ENCODE measurements at places on chromosomes 5 and 9.

- peak; percentile 69 for DNase-seq
Observed at GRCh38 chr5:115842089-115842935, 577 bp downstream of the AP3S1 start.

DNA sequence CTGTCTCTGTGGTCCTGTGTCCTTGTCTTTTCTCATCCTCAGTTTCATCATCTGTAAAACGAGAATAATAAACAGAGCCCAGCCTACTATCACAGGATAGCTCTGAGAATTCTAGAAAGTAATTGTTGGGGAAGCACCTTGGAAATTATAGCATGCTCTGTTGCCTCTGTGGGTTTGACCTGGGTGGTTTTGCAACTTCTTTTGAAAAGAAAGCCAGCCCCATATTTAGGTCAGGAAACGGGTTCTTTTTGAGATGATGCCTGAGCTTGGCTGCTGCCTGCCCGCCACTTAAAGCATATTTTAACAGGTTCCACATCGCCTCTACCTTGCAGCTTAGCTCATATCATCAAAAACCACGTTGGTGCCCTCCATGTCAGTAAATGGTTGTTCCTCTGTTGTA lies 111.1 kb downstream of the TLR4 start:
- DNase-seq = no peak

DNA sequence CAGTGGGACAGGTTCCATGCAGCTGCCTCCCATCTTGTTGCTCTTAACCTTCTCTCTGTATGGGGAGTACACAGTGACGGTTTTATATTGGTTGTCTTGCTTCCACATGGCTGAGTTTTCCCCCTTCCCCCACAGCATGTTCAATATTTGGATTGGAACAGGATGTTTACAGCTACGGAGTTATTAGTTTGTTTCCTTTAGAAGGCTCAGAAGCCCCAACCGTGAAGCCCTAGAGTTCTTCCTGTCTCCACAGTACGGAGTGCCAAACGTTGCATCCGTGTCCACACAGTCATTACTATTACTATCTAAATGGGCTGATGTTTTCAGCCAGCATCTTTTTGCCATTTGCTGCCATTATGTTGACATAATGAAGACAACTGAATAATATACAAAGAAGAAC lies 277.5 kb downstream of the MARCHF11 start:
- DNase-seq = no peak

GRCh38 chr9:100134731-100135130 lies 35.7 kb downstream of the INVS start:
- no peak for DNase-seq

DNA sequence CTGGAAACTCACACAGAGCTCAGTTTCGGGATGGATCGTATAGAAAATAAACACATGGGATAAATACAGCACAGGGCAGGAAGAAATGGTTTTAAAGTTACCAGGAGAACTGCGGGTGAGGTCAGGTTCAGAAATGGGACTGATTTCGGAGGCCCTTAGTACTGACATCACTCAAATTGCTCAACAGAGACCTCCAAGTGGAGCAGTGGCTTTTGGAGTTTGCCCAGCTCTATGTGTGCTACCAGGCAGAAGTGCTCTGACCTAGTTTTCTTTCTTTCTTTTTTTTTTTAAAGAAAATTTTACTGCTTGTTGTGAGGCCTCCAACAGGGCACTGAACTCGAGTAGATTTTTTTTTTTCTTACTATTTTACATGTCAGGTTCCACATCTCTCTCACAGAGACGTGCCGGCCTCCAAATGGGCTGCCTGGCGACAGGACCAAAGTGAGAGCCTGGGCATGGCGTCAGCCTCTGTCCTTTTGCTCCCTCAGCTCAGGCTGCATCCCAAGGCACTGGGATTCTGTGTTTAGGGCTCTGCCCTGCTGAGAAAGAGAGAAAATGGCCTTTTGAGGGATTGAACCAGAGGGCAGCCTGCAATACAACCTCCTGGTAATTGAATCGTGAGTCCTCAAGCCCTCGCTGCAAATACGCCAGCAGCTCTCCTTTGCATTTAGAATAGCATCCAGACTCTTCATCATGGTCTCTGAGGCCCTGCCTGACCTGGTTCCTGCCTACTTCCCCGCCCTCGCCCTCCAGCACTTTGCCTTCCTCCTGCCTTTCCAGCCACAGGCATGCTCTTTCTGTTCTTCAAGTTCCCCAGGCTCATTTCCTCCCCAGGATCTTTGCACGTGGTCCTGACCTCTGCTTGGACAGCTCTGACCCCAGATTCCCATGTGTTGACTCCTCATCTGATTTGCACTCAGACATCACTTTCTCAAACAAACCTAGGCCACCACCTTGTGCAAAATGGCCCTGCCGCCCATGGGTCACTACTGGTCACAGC lies 173.5 kb downstream of the FGF1 start:
- DNase-seq = peak; percentile 54

DNA sequence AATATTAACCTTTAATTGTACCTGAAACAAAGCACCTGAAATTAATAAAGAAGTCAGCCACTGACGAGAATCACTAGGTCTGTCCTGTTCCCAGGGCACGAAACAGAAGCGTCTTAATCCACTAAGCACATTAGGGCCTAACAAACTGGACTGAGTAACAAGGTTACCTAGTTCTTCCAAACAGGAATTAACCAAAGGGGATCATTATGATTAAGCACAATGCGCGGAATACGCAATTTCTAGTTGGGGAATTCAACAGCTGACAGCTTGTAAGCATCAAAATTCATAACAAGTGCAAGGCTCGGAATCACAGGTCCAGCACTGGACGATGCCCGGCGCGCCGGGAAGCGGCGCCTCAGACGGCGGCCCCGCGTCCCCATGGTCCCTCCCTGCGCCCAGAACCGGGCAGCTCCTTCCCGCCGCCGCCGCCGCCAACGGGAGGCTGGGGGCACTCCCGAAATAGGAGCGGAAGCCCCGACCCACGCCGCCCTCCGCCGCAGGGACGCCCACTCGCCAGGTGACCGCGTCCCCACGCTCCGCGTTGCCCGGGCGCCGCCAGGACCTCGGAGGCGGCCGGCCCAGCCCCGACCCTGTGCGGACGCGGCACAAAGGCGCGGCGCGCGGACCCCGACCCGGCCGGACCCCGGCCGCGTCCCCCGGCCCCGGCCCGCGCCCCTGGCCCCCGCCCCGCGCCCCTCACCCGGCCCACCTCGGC lies 898 bp downstream of the CAMSAP1 start:
- peak; percentile 37 for DNase-seq

- DNase-seq = no peak
Observed at GRCh38 chr9:134829356-134829937, 51.2 kb upstream of the FCN2 start.

DNA sequence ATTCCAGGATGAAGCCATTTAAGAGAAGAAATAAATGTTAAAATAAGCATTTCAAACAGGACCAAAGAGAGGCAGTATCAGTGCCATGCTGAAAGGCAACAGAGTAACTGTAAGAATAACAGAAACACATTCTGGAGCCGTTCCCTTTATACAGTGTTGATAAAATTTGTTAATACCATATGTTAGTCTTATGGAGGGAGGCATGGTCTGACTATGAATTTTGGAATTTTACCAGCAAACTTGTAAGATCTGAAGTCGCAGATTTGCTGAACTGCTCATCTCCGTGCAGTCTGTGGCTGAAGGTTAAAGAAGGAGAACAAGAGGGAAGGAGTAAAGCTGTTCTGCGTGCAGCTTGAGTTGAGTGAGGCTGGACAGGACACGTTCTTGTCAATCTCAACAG lies 508.4 kb downstream of the NFIB start:
- no peak for DNase-seq

- no peak for DNase-seq
Observed at GRCh38 chr9:97529363-97530076, 28.1 kb downstream of the TMOD1 start.

- peak; percentile 51 for DNase-seq
Observed at GRCh38 chr9:33350310-33350709, 52.1 kb downstream of the AQP7 start.

DNA sequence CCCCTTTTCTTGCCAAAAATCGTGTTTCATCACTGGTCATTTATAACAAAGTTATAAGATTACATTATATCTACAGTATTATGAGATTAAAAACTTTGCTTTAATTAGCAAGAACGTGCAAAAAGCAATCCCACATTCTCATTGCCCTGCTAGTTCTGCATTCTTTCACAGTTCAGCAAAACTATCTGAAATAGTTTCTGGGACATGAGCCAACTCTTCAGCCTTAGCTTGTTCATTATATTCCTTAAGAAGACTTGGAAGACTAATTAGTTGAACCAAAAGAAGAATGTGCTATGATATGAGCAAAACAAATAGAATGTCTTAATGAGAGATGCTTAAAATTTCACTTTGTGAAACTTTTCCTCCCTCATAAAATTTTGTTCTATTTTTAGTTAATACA lies 76.7 kb downstream of the ITGA1 start:
- DNase-seq = peak; percentile 21

DNA sequence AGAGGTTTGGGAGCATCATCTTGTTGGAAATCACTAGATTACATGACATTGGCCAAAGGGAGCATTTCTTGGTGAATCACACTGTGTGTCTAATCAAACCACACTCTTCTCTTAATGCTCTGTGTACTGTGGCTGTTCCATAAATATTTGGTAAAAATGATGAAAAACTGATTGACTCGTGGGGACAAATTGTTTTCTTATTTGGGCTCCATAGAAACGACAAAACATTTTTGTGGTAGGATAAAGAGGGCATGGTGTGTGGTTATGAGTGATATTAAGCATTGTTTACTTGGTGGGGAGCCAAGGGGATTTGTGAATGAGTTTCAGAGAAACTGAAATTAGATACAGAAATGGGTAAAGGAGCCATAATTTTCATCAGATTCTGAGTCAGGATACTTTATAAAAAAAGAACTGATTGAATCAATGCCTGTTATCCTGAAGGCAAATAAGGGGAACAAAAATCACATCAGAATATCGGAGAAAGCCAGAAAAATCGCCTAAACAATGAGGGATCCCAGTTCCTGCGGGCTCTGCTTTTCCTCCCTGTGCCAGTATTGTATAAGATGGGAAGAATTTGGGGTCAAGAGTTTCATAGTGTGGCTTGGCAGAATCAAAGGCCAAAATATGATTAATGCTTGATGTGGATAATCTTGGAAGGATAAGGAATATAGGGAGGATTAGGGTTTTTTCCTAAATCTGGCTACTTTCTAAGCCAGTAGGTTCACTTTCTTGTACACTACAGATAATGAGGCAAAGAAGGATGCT lies 33.3 kb downstream of the FBXL7 start:
- DNase-seq = no peak

DNA sequence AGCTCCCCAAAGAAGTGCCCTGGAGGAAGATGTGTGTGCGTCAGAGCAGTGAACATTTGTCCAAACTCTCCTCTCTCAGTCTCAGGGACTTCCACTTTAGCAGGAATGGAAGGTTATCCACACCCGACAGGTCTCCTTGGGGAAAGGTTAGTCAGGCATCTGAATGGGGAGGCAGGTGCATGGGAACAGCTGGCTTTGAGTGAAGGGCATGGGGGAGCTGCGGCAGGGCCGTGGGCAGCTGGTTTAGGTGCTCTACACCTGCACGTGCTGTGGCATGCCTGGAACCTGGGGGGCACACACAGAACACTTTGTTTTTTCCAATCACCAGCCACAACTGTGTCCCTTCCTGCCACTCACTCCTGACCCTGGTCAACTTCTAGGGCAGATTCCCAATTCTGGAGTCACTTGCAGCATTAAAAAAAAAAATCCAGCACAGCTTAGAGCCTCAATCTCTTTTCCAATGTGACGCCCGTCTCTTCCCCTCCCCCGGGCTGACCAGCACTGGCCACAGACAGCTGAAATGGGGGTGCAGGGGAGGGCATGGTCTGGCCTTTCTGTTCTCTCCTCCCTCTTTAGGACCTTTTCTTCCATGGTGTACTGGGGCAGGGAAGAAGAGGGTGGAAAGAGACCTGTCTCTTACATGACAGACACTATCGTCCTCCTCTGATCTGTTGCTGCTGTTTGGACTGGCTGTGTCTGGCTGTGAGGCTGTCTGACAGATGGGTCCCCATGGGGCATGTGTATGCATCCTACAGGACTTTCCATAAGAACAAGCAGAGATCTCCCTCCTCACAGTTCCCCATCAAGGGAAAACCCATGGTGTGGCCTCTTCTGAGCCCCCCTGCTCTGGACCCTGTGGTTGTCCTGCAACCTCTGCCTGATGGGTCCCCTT lies 9.5 kb upstream of the IL3 start:
- no peak for DNase-seq

- no peak for DNase-seq
Observed at GRCh38 chr9:17398350-17398749, 180.5 kb upstream of the SH3GL2 start.

GRCh38 chr5:175674731-175675346 lies 17.0 kb downstream of the HRH2 start:
- DNase-seq = no peak

GRCh38 chr9:36905101-36906066 lies 128.7 kb downstream of the PAX5 start:
- DNase-seq = no peak

GRCh38 chr5:174344335-174344734 lies 298.8 kb downstream of the NSG2 start:
- no peak for DNase-seq

GRCh38 chr5:10989577-10990263 lies 228.7 kb upstream of the DAP start:
- DNase-seq = no peak

DNA sequence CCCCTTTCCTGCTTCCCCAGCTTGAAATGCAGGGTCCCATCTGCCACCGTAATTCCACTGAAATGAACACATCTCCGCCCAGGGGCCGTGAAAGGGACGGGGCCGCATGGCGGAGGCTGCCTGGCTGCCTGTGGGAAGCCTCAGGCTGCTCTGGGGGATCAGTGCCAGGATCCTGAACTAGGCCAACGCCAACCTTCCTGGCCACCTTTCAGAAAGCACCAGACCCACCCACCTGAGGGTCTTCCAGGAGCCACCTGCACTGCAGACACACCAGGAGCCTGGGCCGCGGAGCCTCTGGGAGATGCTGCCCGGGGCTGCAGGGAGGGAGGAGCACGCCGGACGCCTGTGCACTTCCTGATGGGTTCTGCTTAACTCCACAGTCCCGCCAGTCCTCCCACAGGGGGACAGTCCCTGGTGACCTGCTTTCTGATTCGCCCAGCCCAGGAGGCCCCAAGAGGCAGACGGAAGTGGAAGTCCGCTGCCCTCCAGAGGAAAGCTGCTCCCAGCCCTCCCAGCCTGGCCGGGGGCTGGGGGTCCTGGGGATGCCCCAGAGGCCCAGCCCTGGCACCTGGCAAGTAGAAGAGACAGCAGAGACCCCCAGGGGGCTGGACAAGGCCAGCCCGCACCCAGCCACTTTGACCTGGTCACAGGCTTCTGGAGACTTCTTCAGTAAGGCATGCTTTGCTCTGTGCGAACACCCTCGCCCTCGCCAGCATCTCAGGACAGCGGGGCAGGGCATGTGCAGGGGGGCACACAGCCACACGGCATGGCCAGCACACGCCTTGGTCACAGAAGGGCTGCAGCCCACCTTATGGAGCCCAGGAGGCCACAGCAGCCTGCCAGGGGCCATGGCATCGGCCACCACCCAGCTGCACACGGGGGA lies at the start of gene CARD9:
CARD9 (minus strand) TSS at position 370 of the 883 bp plus-strand sequence. CDS start 1,591 bp downstream, outside the sequence.
- DNase-seq = no peak

GRCh38 chr5:10021248-10021647 lies 228.4 kb downstream of the ATPSCKMT start:
- no peak for DNase-seq
